SJCRH30 (cell line): ENCODE measurements at places on chromosomes 7 and 10. TPM values are rescaled to one million over a fixed set of nuclear protein-coding genes. Genes with fewer than 3 reads are reported as not detected.

- no peak for DNase-seq
Measured at GRCh38 chr10:6511347-6511746, 68.7 kb downstream of the PRKCQ start.

The DMBT1 gene
- total RNA-seq: 4.1 and 4.2 TPM in 2 replicates

The C1QL3 gene
- not detected in 2 replicates for total RNA-seq

- DNase-seq: no peak
Measured at GRCh38 chr10:107740962-107741690, 576.6 kb upstream of the SORCS1 start.

DNA sequence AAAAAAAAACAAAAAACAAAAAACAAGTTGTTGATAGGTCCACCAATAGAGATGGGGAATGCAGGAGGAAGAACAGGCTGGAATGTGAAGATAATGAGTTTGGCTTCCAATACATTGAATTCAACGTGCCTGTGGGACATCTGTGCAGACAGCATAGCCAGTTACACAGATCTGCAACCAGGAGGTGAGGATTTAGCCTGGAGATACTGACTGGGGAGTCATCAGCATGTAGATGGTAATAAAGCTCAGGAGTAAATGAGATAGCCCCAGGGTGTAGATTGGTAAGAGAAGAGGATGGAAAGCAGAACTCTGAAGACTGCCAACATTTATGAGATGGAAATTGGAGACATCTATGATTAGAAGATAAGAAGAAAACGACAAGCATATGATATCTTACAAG, 4.7 kb upstream of the TRIM8 start:
- no peak for DNase-seq

GRCh38 chr10:80542053-80542452, 4.4 kb downstream of the SH2D4B start:
- DNase-seq: no peak

The HGF gene
- total RNA-seq: 0.16 TPM in 1 of 2 replicates, not detected in the other

The NKX2-3 gene
- total RNA-seq: not detected in 2 replicates

- DNase-seq: no peak
Measured at GRCh38 chr7:132501956-132502355, 74.3 kb downstream of the PLXNA4 start.

The HYAL4 gene
- not detected in 2 replicates for total RNA-seq

The FKBP6 gene
- total RNA-seq: not detected in 2 replicates

- DNase-seq: no peak
Measured at GRCh38 chr10:108166401-108166800, 1001.9 kb upstream of the SORCS1 start.

The CALY gene
- not detected in 2 replicates for total RNA-seq

The ADAMTS14 gene
- 6.4 and 7.6 TPM in 2 replicates for total RNA-seq
